Kasumi-1 (cell line): ENCODE measurements at places on chromosomes 1 and 21.

- DNase-seq = no peak
These were observed 347.9 kb upstream of the ADGRL2 start for GRCh38 chr1:81452693-81453366.

DNA sequence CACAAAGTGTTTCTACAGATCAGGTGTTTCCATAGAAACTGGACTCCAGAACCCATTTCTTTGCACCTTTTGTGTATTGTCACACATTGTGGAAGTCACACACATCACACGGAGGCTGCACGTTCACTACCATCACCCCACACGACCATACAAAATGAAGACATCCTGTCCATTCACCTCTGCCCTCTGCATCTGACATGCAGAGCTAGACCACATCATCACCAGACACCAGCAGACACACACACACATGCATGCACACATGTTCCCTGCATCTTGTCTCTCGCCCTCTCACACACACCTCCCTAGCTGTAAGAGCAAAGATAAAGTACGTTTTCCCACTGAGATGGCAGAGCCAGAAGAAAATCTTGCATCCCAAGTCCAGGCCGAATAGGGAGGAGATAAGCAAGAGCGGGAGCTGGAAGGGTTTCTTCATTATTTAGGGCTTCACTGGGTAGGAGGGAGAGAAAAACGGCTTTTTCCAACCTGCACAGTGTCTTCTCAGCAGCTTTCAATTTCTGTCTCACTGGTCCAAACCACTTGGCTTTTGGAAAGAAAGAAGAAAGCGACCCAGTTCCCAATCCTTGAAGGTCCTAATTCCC is 709 bp downstream of the PRELP start:
- no peak for DNase-seq

DNA sequence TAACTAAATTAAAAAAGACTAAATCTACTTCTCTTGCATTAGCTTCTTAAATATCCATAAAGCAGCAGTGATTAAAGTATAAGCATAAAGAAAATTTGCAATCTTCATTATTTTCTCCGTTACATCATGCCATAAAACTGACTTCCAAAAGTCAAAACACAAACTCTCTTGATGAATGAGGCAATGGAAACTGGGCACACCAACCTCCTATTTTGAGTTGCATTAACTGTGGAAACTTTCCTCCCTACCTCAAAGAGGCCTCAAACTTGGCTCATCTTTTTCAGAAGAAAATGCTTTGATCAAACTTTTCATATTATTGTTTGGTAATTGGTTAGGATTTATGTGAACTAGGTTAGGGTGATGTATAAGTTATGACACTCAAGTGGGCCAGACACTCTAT is 4.1 kb upstream of the BTG3 start:
- DNase-seq = no peak

DNA sequence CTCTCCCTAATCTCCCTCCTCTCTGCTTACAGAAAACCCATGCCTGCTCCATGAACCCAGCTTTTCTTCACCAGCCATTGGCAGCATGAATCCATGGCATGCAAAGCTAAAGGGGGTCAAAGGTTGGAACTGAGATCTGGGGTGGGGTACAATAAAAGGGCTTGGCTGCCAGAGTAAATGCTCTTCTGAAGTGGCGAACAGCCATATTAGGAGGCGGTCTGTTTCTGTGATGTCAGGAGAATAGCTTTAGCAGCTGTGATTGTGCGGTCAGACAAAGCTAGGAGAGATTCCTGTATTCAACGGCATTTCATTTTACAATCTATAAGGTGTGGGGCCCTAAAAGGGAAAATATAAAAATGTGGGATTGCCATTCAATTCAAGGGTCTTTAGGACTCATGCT is 71.7 kb upstream of the TMPRSS2 start:
- DNase-seq = no peak

- DNase-seq = no peak
These were observed 99.5 kb downstream of the CACHD1 start for GRCh38 chr1:64569411-64569810.

DNA sequence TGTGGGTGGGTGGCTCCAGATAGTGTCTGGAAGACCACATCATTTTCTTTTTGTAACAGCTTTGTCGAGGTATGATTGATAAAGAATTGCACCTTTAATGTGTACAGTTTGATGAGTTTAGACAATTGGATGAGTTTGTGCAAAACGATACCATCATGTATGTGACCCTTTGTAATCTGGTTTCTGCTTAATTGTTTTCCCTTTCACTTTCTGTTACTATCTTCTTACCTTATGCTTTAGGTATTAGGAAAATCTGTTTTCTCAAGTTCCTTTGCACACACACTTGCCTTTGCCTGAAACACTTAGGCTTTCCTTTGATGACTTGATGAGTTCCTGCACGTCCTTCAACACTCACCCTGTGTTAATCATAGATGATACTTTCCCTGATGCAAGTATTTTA is 6.8 kb downstream of the OR10Z1 start:
- no peak for DNase-seq
